Immature natural killer cell (primary cell): ENCODE measurements at places on chromosomes 13 and 19.

GRCh38 chr19:45234089-45234869, 10.9 kb downstream of the EXOC3L2 start:
- no peak for DNase-seq

DNA sequence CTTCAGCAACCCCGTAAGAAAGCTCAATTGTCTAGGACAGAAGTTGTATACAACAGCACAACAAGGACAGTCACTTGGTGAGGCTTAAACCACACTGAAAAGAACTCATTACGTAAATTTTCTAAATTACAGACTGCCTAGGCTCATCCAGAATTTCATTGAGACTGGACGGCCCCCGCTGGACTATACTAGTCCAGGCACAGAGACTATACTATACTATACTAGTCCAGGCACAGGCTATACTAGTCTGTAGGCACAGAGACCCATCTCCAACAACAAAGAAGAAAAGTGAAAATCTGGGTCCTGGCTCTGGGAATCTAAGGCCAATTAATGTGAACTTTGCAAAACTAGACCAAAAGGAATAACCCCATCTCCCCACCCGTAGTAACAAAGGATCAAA, 700 bp downstream of the ZNF816 start:
- DNase-seq: no peak

DNA sequence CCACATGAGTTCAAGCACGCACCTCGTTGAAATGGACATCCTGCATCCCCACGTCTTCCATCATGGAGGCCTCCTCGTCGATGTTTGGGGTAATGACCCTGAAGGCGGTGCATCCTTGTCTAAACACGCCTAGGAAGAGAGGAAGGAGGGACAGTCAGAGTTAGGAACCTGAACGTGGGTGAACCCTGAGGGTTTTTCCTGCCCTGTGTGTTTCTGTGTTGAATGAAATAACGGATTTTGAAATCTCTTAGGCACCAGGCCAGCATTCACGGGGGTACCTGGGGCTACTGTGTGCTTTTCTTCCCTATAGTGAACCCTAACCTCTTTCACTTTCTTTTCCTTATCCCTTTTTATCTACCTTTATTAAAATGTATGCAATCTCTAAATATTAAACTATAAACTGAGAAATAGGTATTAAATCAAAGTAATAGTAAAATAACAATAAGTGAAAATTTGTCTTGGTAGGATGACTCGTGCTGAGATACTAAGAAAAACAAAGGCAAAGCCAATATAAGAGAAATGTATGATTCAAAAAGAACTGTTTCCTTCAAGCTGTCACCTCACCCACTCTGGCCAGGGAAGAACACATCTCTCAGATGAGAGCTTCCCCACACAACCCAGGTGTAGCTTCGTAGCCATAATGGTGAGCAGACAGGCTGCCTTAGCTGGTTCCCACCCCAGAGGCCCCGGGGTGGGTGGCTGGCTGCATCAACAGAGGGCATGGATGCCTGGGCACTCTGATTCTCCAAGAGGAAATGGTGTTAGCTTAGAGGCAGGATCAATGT, 72.1 kb upstream of the SLC15A1 start:
- no peak for DNase-seq

GRCh38 chr19:40272261-40272660, 12.9 kb downstream of the AKT2 start:
- DNase-seq: no peak

GRCh38 chr13:32840989-32841713, 175.1 kb upstream of the KL start:
- DNase-seq: no peak

- no peak for DNase-seq
Observed at GRCh38 chr19:6225232-6225865, 54.4 kb downstream of the MLLT1 start.

GRCh38 chr13:45267215-45267614, 66.4 kb upstream of the KCTD4 start:
- DNase-seq: no peak

DNA sequence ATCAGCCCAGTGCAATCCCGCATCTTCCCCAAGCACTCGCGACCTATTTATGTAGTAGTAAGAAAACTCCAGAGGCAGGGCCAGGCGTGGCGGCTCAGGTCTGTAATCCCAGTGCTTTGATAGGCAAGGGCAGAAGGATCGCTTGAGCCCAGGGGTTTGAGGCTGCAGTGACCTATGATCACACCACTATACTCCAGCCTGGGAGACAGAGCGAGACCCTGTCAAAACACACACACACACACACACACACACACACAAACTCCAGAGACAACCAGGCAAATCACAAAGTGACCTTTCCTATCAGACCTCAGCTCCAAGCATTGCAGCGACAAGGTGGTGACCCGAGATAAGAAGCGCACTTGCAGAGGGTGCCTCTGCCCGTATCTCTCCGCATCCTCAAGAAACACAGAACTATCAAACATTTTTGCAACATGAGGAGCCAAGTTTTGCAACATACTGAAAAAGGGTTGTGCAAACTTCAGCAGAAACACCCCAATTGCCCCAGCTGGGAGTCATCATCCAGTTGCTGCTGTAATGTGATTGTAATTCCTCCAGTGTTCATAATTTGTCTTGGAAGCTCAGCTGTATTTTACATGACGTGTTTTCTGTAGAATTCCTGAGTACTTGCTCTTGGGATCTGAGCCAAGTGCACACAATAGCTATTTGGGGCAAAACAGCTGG, 8.7 kb upstream of the KLF2 start:
- no peak for DNase-seq

DNA sequence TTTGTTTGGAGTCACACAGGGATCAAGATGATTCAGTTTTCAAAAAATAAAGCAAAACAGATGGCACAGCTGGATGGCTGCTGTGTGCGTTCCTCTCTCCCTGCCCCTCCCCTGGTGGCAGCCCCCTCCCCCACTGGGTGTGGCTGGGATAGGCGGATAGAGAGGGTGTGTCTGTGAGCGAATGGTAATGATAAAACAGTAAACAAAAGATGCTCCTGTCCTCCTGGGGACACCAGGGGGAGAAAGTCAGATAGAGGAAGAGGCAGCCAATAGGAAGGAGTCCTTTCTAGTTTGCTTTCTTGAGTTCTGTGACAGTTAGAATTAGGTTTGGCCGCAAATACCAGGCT, 6.5 kb downstream of the TMEM255B start:
- DNase-seq: no peak

DNA sequence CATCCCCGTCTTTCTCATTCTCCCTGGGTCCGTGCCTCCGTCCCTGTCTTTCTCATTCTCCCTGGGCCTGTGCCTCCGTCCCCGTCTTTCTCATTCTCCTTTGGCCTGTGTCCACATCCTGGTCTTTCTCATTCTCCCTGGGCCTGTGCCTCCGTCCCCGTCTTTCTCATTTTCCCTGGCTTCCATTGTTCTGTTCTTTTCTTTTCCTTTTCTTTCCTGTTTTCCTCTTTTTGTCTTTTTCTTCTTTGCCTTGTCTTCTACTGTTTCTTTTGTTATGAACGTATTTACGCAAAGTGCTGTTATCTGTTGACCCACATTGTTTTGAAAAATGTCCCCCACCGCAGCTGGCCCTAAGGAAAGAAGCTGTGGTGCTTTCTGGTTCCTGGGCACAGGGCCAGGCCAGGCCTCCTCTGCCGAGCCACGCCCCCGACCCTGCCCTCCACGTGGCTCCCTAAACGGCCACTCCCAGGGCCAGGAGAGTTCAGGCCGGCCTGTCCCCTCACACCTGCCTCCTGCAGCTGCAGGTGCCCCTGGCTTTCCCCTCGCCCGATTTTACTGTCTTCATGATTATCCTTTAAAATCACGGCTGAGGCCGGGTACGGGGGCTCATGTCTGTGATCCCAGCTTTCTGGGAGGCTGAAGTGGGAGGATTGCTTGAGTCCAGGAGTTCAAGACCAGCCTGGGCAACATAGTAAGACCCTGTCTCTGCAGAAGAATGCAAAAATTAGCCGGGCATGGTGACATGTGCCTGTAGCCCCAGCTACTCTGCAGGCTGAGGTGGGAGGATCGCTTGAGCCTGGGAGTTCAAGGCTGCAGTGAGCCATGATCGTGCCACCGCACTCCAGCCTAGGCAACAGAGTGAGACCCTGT, 14.0 kb upstream of the TMPRSS9 start:
- DNase-seq: no peak

DNA sequence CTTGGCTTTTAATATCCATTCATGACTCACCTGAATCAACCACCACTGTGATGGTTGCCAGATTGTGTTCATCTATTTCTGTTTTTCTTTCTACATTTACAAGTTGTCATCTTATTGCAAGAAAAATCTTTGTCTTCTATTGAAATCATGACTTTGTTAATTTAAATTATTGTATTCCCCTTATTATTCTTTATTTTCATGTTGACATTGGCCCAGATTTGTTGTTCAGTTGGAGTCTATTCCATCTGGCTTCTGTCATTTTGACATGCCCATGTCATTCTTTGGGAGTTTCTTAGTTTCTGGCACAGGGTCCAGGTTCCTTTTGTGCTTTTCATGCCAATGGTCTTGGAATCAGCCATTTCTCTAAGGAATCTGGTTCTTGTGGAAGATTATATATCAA, 19.9 kb upstream of the DACH1 start:
- no peak for DNase-seq

GRCh38 chr13:30396434-30397075, 25.7 kb upstream of the UBE2L5 start:
- DNase-seq: no peak

GRCh38 chr19:45508417-45508860, 1.2 kb downstream of the VASP start:
- no peak for DNase-seq

DNA sequence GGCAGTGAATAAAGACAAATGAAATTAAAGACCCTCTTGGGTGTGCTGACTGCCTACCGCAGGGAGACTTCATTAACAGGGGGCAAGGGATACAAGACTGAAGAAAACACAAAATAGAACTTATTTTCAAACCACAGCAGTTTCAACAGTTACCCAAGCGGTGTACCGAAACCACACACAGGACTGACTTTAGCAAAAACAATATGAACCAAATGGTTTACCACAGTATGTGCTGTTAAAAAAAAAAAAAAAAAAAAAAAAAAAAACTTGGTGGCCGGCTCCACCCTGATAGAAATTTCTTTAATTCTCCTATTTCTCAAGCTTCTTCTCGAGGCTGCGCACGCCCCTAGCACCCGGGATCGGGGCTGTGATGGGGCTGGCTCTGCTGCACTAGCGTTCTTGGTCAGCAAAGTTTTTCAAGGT, 42.6 kb downstream of the KLF2 start:
- peak; percentile 89 for DNase-seq

GRCh38 chr13:21338156-21338555, 120.9 kb downstream of the ZDHHC20 start:
- DNase-seq: no peak

- DNase-seq: no peak
Observed at GRCh38 chr13:27014406-27015359, 156.9 kb downstream of the USP12 start.

GRCh38 chr19:10184636-10185035, 10.1 kb downstream of the DNMT1 start:
- no peak for DNase-seq

DNA sequence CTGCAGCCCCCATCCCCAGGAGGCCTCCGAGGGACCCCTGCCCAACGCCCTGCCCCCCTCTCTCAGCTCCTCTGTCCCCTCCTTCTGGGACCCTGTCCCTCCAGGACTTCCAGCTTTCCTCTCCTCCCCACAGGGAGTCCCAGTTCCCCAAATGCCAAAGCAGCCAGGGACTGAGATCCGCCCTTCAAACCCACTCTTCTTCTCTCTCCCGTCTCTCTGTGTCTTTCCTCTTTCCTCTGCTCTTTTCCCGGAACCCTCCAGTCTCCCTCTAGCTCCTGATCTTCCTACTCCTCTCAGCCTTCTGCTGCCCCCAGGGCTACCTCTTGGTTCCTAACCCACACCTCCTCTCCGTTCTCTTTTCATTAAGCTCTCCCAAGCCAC, 377 bp downstream of the CA11 start:
- DNase-seq: no peak

DNA sequence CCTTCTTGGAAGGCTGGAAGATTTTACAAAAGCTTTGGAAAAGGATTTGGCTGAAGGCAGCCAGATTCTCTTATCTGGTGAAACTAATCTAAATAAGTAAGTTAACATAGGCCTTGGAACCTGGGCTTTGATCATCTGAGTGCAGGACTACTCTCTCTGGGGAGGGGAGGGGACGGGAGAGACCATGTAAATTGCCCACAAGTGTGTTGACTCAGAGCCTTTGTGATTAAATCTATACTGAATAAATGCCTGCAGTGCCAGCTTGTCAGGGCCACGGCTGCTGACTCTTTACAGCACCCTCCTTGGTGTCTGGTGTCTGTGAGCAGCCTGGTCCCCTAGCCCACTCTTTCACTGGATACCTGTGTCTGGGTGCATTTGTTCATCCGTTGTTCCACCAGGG, 251.4 kb downstream of the ITGBL1 start:
- DNase-seq: no peak

GRCh38 chr19:39252458-39252857, 3.8 kb upstream of the IFNL4 start:
- no peak for DNase-seq

- DNase-seq: no peak
Observed at GRCh38 chr19:5207806-5208205, 132.8 kb downstream of the PTPRS start.

- DNase-seq: no peak
Observed at GRCh38 chr13:100244431-100244830, 155.5 kb downstream of the PCCA start.

- DNase-seq: peak; percentile 12
Observed at GRCh38 chr19:52170304-52170703, 1.1 kb downstream of the ZNF836 start.

GRCh38 chr13:49124693-49125304, 95.3 kb upstream of the MLNR start:
- DNase-seq: no peak

- DNase-seq: no peak
Observed at GRCh38 chr13:19836472-19836871, 27.0 kb downstream of the ZMYM5 start.

GRCh38 chr19:34145741-34146202, 26.5 kb upstream of the LSM14A start:
- peak; percentile 51 for DNase-seq

- DNase-seq: peak; percentile 12
Observed at GRCh38 chr19:3270902-3271301, 46.4 kb downstream of the CELF5 start.

DNA sequence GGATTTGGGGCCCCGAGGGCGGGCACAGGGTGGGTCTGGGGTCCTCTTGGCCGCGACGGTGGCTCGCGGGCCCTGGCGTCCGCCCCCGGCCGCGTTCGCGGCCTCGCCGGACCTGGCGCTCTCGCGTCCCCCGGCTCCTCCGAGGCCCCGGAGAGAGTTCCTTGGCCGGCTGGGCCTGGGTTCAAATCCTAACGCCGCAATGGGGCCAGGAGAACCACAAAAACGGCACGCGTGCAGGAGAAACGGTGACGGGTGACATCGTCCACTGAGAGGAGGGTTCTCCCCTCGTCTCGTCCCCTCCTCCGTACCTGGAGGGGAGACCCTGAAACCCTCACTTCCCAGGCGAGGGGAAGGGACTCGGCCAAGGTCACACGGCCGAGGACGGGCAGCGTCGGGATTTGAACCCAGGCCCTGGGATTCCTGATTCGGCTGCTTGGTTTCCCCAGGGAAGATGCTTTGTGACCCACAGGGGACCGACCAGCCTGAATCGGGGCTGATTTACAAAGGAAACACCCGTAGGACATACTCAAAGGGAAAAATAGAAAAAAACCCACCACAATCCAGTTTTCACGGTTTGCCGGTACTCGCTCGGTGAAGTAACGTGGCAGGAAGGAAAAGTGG, 624 bp downstream of the SAFB start:
- no peak for DNase-seq

- no peak for DNase-seq
Observed at GRCh38 chr19:51006406-51006805, 5.0 kb upstream of the KLK8 start.
